ENCODE measurements at places on chromosomes 3 and 15.
A peak's percentile ranks its signal among the peaks of the same experiment; 100 is the strongest.

DNA sequence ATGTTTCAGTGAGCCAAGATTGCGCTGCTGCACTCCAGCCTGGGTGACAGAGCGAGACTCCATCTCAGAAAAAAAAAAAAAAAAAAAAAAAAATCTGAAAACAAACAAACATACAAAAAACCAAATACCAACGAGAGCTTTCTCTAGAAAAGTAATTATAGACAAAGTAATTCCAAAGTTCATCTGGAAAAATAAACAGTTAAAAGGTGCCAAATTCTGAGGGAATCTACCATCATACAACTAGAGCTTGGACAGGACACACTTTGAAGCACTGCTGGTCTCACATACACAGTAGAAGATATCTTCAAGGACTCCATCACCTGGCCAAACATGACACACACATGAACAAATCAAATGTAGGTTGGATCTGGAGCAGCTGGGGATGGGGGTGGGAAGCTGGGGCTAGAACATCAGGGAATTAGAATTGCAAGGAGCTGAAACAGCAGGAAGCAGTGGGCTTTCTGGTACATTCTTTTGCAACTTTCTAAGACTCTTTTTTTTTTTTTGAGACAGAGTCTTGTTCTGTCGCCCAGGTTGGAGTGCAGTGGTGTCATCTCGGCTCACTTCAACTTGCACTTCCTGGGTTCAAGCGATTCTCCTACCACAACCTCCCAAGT, 41.1 kb upstream of the CTSH start:
- no peak for DNase-seq

DNA sequence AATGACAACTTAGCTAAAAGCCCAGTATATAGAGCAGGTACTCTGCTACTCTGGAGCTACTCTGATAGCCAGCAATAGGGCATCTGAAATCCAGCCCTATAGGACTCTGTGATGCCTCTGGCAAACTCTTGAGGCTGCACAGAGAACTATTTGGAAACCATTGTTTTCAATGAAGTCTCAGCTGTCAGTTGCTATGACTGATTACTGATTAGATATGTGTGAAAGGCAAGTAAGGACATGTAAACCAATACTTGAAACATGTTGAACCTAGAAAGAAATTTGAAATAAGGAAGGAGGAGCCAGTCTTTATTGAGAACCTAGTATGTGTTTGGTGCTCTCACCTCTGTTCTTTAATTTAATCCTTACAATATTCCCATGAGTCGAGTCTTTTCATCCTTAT, 40.2 kb upstream of the CRTC3 start:
- no peak for DNase-seq

GRCh38 chr3:138347960-138348753, at the start of gene MRAS:
MRAS (plus strand) TSS chr3:138348579; CDS start chr3:138372884, 24,305 bp downstream.
- DNase-seq: peak; percentile 75

DNA sequence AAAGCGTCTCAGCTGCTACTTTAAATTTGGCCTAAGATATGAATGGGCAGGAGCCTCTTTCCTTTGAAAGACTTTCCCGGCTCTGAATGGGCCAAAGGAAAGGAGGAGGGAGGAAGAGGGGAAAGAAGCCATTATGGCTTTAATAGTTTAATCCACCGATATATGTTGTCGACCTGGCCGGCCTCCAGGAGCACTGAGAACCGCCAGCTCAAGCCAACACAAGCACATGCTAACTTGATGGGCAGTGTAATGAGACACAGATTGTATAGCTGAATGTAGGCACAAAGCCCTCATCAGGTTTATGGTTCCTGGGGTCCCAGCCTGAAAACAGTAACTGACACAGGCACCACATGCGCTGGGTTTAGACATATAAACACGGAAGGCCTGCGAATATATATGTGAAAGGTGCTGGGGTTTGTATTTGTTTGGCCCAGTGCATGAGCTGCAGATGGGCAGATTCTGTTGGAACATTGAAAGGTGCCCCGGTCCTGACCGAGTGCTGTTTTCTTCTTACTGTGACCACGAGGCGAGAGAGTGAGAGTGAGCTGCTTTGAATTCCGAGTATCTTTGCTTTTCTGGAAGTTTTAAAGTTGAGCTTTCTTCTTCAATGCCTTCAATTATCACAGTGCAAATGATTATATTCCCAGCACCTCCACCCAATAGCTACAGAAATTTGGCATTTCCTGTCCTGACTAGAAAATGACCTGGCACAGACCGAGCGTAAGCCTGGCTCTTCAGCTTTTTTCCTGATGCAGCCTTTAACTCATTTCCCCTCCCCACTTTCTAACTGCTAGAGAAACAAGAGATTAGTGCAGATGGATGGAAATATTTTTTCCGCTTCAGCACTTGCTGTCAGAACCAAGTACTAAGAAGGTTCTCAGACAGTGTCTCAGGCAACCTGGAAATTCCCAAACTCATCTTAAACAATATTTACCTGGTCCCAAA, 267.3 kb downstream of the RORA start:
- no peak for DNase-seq

DNA sequence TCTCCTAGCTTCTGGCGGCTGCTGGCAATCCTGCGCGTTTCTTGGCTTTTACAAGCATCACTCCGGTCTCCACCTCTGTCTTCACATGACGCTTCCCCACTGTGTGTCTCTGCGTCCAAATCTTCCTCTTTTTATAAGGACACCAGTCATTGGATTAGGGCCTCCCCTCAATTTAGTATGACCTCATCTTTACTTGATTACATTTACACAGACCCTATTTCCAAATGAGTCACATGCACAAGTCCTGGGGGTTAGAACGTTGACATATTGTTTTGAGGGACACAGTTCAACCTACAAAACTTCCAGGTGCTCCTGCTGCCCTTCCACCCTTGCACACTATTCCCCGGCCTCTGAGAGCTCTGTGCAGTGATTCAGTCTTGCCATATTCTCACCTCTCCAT, 215.3 kb downstream of the OPA1 start:
- DNase-seq: no peak

GRCh38 chr3:82133070-82133606, 371.7 kb upstream of the GBE1 start:
- peak; percentile 42 for DNase-seq

- DNase-seq: no peak
Observed at GRCh38 chr3:114552527-114552812, 258.6 kb downstream of the TIGIT start.

DNA sequence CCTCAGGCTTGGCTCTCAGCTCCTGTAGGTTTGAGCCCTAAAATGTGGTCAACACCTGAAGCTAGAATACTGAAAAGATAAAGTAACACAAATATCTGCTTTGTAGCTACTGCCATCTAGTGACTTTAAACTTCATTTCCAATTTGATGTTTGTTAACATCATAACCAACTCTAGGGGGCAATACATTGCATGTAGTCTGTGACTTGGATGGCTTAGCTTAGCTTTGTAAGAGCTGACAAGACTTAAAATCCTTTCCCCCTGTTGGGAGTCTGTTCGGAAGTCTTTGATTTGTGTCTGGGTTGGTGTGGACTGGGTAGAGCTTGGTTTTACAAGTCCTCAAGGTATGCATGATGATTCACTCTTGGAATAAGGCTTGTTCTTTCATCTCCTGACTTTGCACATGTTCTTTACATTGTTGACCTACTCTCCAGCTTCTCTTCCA, 51.7 kb downstream of the SCN11A start:
- DNase-seq: peak; percentile 63

DNA sequence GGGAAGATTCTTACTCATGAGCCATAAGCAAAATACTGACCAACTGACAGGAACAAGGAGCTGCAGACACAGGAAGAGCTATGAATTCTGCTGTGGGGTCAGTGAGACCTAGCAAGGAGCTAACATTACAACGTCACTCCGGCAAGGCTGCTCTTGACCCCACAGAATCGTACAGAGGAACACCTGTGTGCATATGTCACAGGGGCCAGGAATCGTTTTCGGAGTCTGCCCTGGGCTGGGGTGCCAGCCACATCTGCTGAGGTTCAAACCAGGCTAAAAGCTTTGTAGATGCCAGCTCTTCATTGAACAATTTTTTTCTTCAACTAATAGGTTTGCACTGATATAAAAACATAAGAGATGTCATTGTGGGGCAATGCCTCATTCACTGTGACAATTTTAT, 82.6 kb downstream of the LRRK1 start:
- DNase-seq: no peak

- no peak for DNase-seq
Observed at GRCh38 chr15:33445984-33446383, 135.2 kb downstream of the RYR3 start.

DNA sequence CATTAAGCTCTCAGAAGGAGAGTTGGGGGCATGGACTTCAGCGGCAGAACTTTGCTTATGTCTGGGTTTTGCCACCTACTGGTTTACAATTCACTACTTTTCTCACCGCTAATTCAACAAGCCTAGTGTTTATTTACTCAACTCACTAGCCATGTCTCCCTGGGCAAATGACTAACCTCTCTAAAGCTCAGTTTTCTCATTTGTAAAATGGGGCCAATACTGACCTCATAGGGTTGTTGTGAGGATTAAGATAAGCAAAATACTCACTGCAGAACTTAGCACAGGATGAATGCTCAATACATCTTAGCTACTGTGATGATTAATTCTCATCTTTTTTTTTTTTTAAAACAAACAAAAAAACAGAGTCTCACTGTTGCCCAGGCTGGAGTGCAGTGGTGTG, 106.3 kb downstream of the CADPS start:
- no peak for DNase-seq
